ENCODE measurements at places on chromosomes 7 and 10.

GRCh38 chr10:112957640-112958092 lies 7.6 kb downstream of the TCF7L2 start:
- DNase-seq: no peak

DNA sequence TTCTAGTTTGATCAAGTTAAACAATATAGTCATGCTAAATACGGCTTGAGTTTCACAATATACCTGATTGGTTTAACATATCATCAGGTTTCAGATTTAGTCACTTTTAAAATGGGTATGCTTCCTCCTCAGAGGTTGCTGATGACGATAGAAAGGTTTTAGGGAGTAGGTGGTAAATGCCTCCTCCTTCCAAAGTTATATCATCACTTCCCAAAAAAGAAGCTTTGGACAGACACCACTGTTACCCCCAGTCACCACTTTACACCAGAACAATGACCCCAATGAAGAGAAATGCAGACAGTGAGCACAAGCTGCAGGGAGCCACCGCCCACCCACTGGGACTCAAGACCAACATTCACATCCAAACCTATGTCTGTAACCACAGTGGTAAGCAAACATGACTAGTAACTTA lies 244.6 kb downstream of the SORCS1 start:
- DNase-seq: peak; percentile 34

DNA sequence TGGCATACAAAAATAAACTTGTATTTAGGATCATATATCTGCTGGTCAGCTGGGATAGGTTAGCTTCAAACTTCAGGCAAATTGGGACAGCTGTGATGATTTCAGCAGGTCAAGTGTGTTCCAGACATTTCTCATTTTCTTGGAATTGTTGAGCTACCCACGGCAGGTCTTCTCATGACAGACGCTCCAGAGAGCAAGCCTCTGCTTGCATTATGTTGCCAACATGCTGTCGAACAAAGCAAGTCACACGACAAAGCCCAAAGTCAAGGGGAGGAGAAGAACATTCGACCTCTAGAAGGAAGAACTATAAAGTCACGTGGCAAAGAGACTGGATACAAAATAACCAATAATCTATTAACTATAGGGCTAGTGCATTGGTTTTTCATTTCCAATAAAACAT lies 103.5 kb downstream of the RAB18 start:
- no peak for DNase-seq

DNA sequence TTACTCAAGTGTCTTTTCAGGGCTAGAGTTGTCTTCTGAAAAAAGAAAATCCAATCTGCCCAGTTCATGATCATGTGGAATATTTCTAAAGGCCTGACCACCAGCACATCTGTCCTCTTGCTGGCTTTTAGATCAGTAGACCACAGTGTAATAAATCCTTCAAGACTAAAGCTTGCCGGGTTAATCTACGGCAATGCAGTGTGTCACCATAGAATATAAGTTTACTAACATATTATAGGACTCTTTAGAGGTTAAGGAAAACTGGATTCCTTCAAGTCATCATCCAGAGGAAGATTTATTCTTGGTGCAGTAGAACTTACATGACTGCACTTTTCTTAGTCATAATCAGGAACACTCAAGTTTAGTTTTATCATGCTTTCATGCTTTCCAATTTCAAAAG lies 349.5 kb downstream of the SEMA3D start:
- no peak for DNase-seq

DNA sequence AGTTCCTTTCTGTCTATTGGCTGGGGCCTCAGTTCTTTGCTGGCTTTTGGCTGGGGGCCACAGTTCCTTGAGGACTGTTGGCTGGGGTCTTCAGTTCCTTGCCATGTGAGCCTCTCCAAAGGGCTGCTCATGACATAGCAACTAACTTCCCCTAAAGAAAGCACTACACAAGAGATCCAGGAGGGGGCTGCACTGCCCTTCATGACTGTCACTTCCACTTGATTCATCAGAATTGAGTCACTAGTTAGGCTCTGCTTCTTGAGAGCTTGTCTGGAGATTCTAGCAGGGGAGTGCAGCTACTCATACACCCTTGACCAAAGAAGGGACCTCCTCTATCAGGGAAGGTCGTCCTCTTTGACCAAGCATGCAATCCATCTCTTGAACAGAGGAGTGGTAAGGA lies 38.0 kb upstream of the MKX start:
- peak; percentile 80 for DNase-seq

- DNase-seq: no peak
Measured at GRCh38 chr10:115974351-115974750, 298.7 kb downstream of the GFRA1 start.

DNA sequence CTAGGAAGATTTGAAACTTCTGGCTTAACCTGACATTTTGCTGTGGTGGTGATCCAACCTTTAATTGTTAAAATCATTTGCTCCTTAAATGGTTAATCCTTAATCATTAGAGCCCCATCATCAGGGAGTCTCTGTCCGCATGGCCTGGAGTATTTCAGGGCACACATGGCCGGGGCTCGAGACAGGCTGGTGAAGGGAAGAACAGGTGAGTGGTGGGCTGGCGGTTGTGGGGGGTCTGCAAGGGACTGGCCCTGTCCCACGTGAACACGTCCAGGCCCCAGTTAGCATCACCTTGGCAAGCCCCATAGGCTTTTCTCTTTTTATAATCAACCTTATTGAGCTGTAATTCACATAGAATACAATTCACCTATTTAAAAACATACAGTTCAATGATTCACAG lies 109.5 kb downstream of the DNAJB6 start:
- no peak for DNase-seq

- DNase-seq: no peak
Measured at GRCh38 chr7:26127411-26127810, 24.6 kb upstream of the NFE2L3 start.

- DNase-seq: no peak
Measured at GRCh38 chr10:97939446-97939990, 89.9 kb downstream of the GOLGA7B start.

- DNase-seq: no peak
Measured at GRCh38 chr7:1501487-1502270, 2.5 kb downstream of the INTS1 start.

DNA sequence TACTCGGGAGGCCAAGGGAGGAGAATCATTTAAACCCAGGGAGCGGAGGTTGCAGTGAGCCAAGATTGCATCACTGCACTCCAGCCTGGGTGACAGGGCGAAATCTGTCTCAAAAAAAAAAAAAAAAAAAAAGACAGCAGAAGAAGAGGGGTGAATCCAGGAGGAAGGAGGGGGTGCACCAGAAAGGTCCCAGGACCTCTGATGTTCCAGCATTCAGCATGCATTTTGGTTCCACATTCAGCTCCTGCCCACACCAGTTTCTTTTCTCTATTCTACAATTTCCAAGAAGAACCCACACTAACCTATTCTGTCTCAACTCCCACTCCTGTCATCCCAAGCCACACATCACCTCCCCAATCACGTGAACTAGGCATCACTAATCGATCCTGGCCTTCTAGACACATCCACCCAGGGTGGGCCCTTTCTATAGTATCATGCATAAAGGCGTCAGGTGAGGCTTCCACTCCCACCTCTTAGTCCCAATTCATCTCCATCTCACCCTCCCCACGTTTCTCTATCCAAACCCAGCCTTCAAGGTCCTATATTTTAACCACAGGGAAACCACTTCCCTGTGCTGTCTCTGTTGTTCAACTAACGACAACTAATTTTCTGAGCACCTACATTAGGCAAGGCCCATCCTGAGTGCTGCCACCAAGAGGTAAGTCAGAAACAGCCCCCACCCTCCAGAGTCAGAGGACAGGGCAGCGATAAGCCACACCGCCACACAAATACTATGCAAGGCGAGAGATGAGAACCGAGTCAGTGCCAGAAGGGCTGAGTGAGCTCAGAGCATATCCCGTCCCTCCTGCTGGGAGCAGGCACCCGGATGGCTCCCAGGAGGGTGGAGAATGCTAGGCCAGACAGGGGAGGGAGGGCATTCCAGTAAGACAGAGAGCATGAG lies 2.2 kb downstream of the ANXA11 start:
- peak; percentile 90 for DNase-seq

All from inflammatory macrophage (primary cell).